Suprapubic skin (tissue), 4 donors: ENCODE measurements at places on chromosomes 6 and 20. TPM values are rescaled to one million over a fixed set of nuclear protein-coding genes. Genes with fewer than 3 reads are reported as not detected.

Gene PRDM1
- total RNA-seq = 10.9 TPM

Gene CRISP3
- 17.9 TPM for total RNA-seq

- DNase-seq = no peak
Measured at GRCh38 chr6:121236984-121237383, 97.3 kb downstream of the TBC1D32 start.

- DNase-seq = no peak
Measured at GRCh38 chr6:73560853-73561407, 40.1 kb upstream of the EEF1A1 start.
